ENCODE measurements at places on chromosomes 4 and X. TPM values are rescaled to one million over a fixed set of nuclear protein-coding genes. Genes with fewer than 3 reads are reported as not detected.

DNA sequence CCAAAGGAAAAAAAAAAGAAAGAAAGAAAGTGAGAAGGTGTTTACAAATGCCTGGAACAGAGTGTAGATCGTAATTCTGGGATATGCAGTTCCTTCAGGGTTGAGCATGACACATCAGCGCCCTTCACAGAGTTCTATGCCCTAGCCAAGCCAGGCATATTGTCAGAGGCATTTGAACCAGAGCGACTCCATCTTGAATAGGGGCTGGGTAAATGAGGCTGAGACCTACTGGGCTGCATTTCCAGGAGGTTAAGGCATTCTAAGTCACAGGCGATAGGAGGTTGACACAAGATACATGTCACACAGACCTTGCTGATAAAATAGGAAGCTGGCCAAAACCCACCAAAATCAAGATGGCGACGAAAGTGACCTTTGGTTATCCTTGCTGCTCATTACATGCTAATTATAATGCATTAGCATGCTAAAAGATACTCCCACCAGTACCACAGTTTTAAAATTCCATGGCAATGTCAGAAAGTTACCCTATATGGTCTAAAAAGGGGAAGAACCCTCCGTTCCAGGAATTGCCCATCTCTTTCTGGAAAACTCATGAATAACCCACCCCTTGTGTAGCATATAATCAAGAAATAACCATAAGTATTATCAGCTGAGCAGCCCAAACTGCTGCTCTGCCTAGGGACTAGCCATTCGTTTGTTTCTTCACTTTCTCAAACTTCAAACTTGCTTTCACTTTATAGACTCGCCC, 23.5 kb upstream of the LRBA start:
- DNase-seq: no peak

GRCh38 chr4:156475322-156475721, 496.3 kb downstream of the PDGFC start:
- DNase-seq: peak; percentile 11

GPAT3 gene
- total RNA-seq: 13.9 TPM

DNA sequence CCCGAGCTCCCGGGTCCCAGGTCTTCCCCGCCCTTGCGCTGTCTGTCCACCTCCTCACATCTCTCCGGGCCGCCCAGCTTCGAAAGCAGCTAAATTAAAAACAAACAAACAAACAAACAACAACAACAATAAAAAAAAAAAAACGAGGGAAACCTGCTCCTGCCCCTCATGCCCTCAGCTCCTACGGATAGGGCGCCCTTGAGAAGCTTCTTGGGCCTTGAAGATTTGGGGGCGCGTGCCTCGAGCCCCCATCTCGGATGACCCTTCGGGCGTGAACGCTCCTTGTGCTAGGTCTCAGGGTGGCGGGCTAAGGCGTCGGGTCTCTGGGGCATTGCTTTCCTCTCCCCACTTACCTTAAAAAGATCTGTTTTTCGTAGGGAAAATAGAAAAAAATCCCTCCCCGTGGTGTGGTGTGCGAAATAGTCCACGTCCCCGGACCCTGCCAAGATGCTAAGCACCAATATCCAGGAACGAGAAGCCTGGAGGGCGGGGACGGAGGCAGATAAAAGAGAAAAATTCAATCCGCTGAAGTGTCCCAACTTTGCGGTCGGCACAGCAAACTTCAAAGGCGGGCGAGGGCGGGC, 603 bp downstream of the NDNF start:
- no peak for DNase-seq

DNA sequence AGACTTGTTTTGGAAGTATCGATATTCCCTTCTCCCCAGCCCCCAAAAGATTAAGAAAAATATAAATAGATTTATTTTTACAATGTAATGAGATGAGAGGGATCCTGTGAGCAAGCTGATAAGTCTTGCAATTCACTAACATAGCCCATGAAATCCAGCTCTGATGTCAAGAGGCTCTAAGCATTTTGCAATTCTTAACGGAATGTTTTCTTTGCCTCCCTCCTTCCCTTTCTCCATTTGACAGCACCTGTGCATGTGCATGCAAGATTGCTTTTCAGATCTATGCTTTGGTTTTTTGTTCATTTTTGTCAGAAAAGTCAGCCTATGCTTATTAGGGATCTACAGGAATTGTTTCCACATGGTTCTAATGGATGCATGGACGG, 169.9 kb downstream of the SLIT2 start:
- DNase-seq: no peak

DMRTC1 gene
- not detected for total RNA-seq

Data from pulmonary artery endothelial cell (primary cell).